ENCODE measurements at places on chromosomes 3 and 15.

DNA sequence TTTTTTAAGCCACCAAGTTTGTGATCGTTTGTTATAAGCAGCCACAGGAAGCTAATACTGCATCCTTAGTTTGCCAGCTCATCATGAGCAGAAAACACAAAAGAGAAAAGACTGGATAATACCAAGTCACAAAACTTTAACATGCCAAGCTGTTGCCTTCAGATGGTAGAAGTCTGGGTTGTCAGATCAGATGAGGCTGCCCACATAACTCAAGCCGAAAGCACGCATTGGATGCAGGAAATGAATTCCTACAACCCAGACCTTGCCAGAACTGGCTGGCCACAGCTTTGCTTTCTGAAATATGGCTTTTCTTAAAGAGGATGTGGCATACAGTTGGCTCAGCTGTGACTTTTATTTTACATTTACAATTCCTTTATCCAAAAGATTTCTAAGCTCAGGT is 118.3 kb upstream of the NEO1 start:
- no peak for DNase-seq

DNA sequence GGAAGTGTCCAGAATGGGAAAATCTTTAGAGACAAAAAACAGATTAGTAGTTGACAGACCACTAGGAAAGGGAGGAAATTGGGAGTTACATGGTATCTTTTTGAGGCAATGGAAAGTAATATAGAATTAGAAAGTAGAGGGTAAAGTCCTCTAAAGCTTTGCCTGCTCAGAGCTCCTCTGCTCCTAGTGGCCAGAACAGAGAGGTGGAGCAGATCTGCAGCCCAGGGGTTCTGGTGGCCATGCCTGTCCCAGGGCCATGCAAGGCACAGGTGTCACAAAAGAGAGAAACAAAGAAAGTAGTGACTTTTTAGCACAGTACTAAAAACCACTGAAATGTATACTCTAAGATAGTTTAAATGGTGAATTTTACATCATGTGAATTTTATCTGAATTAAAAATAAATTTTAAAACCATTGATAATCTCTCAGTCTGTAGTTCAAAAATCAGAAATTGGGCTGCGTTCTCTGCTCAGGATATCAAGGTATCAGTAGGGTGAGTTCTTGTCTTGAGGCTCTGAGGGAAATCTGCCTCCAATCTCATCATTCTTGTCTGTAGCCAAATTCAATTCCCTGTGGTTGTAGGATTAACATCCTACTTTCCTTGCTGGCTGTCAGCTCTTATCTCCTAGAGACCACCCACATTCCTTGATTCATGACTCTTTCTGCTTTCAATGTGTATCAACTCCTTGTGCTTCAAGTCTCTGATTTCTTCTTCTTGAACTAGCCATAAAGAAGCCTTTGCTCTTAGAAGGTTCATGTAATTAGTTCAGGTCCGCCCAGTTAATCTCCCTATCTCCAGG is 23.6 kb downstream of the PYGO1 start:
- DNase-seq: no peak

- no peak for DNase-seq
Observed at GRCh38 chr3:195201295-195201694, 69.7 kb downstream of the XXYLT1 start.

- DNase-seq: peak; percentile 18
Observed at GRCh38 chr15:51814606-51815005, 14.8 kb upstream of the TMOD3 start.

DNA sequence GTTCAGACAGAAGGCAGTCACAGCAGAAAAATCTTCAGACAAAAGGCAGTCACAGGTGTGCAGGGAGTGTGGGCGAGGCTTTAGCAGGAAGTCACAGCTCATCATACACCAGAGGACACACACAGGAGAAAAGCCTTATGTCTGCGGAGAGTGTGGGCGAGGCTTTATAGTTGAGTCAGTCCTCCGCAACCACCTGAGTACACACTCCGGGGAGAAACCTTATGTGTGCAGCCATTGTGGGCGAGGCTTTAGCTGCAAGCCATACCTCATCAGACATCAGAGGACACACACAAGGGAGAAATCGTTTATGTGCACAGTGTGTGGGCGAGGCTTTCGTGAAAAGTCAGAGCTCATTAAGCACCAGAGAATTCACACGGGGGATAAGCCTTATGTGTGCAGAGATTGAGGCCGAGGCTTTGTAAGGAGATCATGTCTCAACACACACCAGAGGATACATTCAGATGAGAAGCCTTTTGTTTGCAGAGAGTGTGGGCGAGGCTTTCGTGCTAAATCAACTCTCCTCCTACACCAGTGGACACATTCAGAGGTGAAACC is 27.6 kb downstream of the ZNF589 start:
- no peak for DNase-seq

Data from brain microvascular endothelial cell (primary cell).